Activated CD4-positive, alpha-beta T cell treated with anti-CD3 and anti-CD28 coated beads, Interleukin-2, amount 10 ng/mL, durations not matched to agents 7 days and 5 days (primary cell): ENCODE measurements at places on chromosomes 16 and 17. TPM values are rescaled to one million over a fixed set of nuclear protein-coding genes. Genes with fewer than 3 reads are reported as not detected.

Gene BRICD5
- total RNA-seq = 17.4 TPM

Gene ZFP90
- 37.8 TPM for total RNA-seq

Gene DHX40
- 17.9 TPM for total RNA-seq

DNA sequence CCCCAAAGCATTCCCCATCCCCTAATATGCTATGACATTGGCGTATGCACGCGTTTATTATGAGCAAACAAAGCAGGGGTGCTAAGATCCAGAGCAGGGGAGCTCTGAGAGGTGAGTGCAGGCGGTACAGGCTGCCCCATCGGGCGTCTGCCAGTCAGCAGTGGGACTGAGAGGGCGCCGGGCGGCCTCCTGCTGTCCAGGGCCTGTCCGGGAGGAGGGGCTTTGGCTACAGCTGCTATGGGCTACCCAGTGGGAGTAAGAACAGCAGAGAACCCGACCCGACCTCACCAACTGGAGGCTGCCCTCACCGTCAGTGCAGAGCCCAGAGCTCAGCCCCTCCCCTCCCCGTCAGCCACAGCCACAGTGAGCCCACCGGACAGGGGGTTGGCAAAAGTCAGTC lies 18.5 kb upstream of the AATK start:
- H3K36me3 ChIP-seq = no peaks in the 10 kb centered on the region
- H3K4me3 ChIP-seq = no peak overlapping the region
- H3K27me3 ChIP-seq = peaks cover 2% of the 10 kb centered on the region
- DNase-seq = no peak
